ENCODE measurements at places on chromosomes 1 and 21.

- no peak for DNase-seq
Observed at GRCh38 chr21:31176080-31176551, 137.8 kb upstream of the KRTAP19-8 start.

DNA sequence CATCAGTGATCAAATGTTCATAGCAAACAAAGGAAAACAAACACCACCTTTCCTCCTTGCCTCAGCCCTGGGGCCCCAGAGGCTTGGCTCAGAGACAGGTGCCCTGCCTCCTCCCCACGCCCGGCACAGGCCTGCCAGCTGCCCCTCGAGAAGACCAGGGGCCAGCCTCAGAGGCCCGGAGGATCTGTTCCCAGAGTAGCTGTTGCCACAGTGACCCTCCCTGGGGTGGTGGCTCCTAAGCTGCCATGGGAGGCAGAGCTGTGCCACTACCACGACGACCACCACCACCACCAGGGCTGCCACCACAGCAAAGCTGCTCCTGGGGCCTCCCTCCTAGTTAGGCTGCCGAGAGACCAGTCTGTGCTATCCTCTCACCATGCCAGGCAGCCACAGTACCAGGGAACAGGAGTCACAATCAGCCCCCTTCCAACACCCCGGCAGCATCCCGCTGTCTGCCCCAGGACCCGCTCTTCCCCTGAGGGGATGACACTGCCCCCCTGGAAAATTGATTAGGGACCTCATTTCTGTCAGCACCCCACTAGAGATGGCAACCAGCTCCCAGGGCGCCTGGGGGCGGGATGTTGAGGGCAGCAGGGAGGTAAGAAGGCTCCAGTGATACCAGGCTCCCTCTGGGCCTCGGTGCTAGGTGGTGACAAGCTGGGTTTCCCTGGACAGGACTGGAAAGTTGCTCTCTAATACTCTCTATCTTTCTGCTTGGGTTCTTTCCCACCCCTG is 30.5 kb downstream of the KCNC4 start:
- DNase-seq: no peak

GRCh38 chr1:228171221-228171891 is 5.8 kb downstream of the IBA57 start:
- no peak for DNase-seq

DNA sequence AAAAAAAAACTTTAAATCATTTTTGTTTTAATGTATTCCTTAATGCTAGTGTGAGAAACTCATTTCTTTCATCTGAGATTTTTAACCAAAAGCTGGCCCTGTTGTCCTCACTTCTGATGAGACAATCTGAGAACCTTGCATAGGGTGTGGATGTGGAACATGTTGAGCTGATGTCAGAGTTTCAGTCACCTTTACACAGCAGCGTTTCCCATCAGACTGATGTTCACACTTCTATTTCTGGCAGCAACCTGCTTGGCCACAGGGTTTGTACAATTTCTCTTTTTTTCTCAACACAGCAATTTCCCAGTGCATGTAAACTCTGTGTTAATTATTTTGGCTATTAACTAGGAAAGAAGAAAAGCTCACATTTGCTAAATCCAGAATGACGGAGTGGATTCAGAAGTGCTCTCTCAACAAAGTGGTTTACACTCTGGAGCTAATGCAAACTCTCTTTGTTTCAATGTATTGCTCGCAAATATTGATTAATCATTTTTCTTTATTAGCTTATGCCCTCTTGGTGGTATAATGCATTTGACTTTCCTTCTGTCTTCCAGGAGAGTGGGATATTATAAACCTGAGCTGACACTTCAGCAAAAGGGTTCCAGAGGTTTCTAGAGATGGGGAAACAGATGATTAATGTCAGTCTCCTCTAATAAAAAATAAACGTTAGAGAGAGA is 70.5 kb upstream of the HSPA13 start:
- DNase-seq: peak; percentile 46

DNA sequence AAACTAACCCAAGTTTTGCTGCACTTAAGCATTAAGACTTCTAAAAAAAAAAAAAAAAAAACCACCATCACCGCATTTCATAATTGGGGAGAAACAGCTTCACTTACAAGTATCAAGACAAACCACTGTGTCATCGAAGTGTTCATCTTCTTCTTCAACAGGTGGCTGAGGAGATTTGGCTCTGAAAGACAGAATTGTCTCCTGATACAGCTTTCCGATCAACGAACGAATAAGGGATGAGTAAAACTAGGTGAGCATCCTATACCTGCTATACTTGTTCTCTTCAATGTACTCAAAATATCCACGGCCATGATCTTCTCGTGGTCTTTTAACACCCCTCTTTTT is 2.0 kb downstream of the HNRNPU start:
- no peak for DNase-seq

GRCh38 chr1:160428655-160429054 is 28.3 kb downstream of the VANGL2 start:
- DNase-seq: peak; percentile 27

- no peak for DNase-seq
Observed at GRCh38 chr1:200351826-200352549, 57.8 kb downstream of the ZNF281 start.

DNA sequence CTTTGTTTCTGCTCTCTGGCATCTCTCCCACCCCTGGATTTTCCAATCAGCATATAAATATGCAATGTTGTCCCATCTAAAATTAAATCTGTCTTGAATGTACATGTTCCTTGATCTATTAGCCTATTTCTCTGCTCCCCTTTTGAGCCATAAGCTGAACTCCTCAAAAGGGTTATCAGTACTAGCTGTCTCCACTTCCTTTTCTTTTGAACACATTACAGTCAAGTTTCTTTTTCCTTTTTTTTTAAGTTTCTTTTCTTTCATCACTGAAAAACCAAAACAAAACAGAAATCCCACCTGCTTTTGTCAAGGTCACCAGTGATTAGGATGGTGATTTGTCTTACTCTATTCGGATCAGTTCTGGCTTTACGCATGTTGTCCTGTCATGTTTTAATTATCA is 29.3 kb downstream of the XCL2 start:
- no peak for DNase-seq

DNA sequence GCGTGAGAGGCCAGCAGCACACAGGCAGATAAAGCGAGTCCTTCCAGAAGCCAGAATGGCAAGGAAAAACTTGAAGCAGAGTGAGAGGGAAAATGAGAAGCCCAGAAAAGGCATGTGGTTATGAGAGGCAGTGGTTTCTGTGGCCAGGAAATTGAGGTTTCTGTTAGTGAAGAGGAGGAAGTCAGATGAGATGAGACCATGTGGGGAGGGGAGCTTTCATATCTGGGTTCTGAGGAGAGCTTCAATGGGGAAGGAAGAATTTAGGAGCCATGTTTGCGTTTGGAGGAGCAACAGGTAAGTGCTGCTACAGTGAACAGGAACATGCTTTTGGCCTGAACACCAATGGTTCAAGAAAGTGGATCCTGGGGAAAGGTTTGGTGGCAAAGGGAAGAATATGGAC is 6.1 kb upstream of the CD1A start:
- peak; percentile 15 for DNase-seq

DNA sequence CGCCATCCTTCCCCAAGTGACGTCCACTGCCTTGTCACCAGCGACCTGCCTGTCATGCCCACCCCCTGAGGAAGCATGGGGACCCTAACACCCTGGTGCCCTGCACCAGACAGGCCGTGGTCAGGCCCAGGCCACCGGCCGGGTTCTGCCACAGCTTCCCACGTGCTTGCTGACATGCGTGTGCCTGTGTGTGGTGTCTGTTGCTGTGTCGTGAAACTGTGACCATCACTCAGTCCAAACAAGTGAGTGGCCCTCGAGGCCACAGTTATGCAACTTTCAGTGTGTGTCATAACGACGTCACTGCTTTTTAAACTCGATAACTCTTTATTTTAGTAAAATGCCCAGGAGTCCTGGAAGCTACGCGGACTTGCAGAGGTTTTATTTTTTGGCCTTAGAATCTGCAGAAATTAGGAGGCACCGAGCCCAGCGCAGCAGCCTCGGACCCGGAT is 8.5 kb upstream of the CTRC start:
- no peak for DNase-seq

- no peak for DNase-seq
Observed at GRCh38 chr1:40380817-40381216, 7.3 kb downstream of the SMAP2 start.

DNA sequence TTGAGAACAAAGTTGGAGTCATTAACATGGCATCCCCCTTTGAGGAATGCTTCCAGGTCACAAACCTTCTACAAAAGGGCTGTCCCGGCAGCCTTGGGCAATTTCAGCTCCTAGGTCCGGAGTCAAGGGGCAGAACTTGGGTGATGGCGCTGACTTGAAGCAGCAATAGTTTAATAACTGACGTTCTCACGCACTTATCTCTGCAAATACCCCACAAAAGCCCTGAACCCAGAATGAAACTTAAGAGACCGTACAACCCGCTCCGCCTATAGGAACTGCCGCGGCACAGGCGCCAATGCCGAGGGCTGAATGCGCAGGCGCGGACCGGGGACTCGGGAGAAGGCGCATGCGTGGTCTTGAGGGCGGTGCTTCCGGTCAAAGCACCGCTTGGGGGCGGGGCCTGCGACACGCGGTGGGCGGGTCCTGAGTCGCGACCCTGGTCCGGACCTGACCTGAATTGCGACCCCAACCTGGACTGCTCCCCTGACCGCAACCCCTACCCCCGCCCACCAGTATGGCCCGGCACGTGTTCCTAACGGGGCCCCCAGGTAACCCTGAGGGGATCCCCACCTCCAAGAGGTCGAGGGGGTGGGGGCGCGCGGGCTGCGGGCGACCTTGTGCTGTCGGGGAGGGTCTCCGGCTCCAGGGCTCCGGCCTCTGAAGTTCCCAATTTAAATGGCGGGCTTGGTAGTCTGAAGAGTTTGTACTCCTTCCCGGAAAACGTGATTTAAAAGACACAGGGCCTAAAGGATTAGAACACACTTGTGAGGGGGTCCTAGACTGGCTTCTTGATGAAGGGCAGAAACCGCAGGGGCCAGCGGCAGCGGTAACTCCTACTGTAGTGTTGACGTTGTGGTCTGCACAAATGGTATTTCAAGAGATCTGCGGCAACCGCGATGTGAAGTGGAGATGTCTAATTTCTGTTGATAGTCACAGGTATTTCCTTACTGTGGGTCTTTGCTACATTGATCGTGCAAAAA is at the start of gene NTPCR:
Gene NTPCR (plus strand): TSS at position 415 of the 980 bp plus-strand sequence. CDS start 100 bp downstream, at position 515.
- DNase-seq: peak; percentile 95

DNA sequence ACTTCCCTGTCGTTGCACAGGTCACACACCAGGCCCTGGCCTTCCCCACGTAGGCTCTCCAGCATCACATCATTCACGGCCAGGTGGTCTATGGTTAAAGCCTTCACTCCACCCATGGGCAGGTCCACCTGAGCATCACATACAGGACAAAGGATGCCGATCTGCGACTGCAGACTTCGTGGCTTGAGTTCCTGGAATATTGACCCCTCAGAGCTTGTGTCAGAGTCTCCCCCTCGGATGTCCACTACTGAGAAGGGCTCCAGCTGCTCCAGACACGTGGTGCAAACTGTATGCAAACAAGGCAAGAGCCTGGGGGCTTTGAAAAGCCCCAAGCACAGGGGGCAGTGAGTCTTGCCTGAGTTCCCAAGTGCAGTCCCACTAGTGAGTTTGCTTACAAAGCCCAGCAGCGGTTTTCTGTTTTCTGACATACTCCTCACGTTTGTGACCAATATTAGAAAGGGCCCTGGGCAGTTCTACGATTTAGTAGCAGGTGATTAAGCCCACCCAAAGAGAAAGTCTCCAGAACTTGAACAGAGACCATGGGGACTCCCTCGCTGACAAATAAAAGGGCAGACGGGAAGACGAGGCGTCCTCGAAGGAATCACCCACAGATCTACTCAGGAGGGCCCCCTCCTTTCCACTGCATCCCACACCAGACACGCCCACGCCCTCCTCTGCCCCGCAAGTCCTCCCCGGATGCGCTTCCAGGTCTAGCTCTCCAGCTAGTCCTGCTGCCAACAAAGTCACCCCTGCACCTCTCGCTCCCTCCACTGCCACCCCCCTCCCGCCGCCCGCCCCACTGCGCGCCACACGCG is 568 bp downstream of the TRIM45 start:
- no peak for DNase-seq

- DNase-seq: no peak
Observed at GRCh38 chr1:87042111-87042811, 127.8 kb downstream of the HS2ST1 start.

DNA sequence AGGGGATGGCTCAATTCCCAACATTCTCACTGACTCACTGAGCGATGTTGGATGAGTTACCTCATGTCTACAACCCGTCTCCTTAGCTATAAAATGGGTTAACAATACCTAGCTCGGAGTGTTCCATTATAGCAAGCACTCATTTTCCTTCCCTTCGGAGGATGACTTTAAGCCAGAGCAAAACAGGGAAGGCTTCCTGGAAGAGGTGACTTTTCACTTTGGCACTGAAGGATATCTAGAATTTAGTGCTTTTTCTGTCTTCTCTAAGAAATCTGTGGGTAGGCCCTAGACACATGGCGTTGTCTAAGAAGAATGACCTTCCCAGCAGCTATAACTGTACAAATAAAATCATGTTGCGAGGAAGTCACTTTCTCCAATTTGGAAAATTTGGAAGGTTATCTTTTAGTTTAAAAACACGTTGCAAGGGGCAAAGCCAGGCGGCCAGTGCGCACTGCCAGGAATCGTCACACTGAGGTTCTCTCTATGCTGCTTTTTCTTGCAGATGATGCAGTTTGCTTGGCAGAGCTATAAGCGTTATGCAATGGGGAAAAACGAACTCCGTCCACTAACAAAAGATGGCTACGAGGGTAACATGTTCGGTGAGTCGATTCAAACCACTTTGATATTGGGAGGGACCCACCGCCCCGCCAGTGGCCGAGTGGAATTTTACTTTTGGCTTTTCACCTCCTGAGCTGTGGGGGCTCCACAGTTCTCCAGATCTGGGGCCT is 69.5 kb downstream of the MAN1C1 start:
- DNase-seq: no peak

GRCh38 chr1:45722809-45723208 is 27.6 kb downstream of the IPP start:
- DNase-seq: no peak

DNA sequence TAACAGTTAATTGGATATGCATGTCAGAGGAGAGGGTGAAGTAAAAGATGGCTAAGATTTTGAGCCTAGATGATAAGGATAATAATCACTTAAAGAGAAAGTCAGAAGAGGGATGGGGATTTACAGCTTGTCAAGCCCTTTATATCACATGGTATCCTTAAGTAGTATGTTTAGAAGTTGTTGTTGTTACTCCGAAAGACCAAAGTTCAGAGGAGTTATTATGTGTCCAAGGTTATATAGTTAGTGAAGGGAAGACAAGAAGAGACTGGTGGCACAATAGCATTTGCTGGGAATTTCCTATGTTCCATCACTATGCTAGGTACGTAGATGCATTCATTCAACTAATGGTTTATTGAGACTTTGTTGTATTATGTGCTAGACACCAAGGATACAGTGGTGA is 30.8 kb upstream of the AGO1 start:
- DNase-seq: no peak

DNA sequence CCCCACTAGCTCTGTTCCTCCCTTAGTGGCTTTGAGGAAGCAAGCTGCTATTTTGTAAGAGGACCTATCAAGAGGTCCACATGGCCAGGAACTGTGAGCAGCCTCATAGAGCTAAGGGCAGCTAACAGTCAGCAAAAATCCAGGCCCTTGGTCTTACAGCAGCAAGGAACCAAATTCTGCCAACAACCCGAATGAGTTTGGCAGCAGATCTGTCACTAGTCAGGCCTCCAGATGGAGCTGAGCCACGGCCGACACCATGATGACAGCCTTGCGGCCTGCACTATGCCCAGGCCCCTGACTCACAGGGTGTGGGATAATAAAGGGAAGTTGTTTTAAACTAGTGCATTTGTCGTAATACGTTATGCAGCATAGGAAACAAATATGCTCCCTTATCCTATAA is 28.0 kb upstream of the H3-3A start:
- no peak for DNase-seq

All from activated T-cell treated with anti-CD3 and anti-CD28 coated beads, Interleukin-2, amount 50 U/mL, for 72 hours (primary cell).